ENCODE measurements at places on chromosomes 3 and 15.

DNA sequence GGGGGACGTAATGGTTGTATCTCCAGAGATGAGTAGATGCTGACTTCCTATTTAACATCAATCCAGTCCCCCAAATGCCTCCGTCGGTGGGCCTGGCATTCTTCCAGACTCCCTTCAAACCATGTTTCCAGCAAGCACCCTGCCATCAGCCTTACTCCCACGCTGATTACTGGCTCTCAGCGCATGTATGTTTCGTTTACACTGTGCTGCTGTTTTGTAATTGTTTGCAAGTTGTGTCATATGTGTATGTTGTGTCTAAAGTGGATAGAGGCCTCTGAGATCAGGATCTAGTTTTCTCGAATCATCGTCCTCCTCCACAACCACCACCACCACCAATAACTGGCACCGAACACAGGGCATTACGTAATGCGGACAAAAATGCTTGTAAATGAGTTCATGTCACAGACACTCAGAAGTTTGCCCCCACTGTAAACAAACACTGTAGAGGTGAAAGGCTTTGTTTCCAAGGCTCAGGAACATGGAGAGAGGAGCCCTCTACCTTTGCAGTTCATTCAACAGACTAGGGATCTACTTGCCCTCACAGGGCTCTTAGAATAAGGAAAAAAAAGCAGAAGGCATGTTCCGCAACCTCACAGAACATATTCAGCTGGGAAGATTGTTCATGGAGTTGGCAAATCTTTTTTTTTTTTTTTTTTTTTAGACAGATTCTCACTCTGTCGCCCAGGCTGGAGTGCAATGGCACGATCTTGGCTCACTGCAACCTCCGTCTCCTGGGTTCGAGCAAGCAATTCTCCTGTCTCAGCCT lies 46.1 kb upstream of the SEMA4B start:
- DNase-seq = no peak

DNA sequence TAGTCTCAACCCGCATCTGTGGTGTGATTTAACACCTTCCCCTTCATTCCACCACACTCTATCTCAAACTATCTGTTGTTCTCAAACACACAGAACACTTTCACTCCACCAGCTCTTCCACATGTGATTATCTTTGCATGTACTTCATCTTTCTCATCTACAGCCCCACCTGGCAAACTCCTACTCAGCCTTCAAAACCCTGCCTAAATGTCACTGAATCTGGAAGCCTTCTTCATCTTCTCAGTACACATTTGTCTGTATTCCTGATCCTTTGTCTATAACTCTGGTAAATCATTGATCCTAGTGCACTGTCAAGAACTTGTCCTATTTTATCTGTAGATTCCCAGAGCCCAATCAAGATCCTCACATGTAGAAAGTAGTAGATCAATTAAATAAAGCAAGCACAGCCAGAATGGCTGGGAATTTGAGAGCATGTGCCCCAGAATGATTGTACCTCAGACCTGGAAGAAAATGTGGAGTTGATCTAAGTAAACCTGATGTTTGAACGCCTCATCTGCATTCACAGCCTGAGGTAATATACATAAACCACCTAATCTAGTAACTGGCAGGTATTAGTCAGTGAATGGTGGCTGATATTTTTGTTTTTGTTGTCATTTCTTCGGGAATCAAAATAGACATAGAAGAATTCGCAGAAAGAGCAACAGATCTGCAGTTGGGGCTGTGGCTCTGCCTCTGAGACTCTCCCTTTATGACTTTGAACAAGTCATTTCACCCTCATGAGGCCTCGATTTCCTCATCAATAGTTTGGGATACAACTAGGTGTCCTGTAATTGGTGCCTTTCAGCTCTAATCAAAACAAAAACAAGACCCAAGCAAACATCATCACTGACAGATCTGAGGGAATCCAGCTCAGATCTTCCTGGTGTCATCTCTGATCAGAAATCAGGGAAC lies 28.0 kb upstream of the MAGEF1 start:
- DNase-seq = no peak

DNA sequence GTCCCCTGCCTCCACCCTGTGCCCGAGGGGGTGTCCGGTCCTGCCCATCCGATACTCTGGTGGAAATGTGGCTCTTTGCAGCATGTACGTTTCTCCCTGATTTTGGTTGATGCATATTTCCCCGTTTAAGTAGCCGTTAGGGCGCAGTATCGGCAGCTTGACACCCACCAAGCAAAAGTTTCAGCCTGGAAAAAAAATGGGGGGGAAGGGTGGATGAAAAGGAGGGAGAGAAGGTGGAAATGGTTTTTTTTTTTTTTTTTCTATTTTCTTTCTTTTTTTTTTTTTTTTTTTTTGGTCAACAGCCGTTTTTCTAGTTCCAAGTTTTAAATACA lies 1.3 kb downstream of the RAP2B start:
- no peak for DNase-seq

- DNase-seq = no peak
Observed at GRCh38 chr3:104916971-104917370, 449.7 kb upstream of the ALCAM start.

DNA sequence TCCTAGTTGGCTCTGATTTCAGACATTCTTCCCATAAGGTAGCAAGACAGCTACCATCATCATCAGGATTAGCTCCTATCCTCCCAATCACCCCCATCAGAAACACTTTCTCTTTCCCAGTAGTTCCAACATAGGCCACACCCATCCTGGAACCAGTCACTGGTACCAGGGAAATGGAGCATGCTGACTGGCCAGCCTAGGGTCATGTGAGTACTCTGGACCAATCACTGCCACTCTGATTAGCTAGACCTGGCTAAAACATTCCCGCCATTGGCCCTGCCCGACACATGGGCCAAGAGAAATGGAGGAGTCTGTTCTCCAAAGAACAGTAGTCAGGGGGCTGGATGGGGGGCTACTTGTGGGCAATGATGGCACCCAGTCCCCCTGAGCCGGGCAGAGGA lies 12.4 kb downstream of the EFCC1 start:
- DNase-seq = no peak

DNA sequence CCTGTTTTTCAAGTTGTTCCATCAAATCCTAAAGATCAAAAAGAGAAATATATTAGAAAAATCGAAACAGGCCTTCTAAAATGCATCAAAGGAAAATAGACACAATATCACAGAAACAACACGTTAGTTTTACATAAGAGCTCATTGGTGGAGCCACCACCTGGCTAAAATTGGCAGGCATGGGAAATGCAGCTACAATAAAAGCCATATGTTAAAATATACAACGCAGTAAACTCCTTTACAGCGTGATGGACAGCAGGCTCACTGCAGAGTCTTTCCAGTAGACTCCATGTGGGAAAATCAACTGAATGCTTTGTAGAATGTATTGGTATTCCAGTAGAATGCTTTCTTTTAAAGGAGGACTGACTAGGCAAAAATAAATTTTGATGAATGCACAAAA lies 40.9 kb upstream of the MYO5C start:
- DNase-seq = no peak

GRCh38 chr3:42610976-42611375 lies 10.5 kb downstream of the NKTR start:
- no peak for DNase-seq

- no peak for DNase-seq
Observed at GRCh38 chr15:83477172-83477807, 30.1 kb downstream of the SH3GL3 start.

GRCh38 chr3:42546691-42547213 lies 35.0 kb downstream of the SEC22C start:
- no peak for DNase-seq

- no peak for DNase-seq
Observed at GRCh38 chr3:149366031-149366430, 11.4 kb downstream of the TM4SF1 start.

DNA sequence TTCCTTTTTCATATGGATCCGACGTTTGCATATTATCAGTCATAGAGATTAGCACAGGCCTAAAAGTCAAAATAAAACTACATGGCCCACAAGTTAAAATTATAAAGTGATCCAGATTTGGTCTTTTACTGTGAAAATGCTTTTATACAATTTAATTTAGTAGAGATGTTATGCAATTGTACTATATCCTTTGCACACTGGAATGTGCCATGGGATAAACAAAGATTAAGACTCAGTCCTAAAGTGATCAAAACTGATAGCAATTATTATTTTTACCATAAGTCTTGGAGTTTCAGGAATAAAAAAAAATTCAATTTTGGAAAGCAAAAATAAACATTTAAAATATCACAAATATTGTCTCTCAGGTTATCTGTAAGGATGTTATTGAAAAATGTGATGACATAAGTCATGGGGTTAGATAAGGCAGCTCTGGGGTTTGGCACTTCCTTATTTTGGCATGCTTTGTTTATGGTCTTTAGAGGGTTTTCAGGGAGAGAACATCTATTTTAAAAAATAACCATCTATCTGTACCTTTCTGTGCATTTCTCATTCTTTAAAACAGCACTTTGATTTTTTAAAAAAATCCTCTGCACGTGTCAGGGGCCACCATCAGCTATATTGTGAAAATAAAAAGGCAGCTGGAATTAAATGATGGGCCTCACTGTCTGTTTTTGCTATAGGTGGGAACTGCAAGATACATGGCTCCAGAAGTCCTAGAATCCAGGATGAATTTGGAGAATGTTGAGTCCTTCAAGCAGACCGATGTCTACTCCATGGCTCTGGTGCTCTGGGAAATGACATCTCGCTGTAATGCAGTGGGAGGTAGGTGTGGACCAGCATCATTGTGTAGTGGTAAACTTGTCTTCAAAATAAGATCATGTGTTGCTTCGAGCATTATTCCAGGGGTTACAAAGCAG lies 67.3 kb downstream of the TGFBR2 start:
- no peak for DNase-seq

GRCh38 chr15:60898896-60899295 lies 330.2 kb downstream of the RORA start:
- DNase-seq = no peak

- DNase-seq = peak; percentile 10
Observed at GRCh38 chr3:185983495-185984141, 45.8 kb upstream of the TRA2B start.

- DNase-seq = no peak
Observed at GRCh38 chr3:180827171-180827570, 85.3 kb upstream of the FXR1 start.

DNA sequence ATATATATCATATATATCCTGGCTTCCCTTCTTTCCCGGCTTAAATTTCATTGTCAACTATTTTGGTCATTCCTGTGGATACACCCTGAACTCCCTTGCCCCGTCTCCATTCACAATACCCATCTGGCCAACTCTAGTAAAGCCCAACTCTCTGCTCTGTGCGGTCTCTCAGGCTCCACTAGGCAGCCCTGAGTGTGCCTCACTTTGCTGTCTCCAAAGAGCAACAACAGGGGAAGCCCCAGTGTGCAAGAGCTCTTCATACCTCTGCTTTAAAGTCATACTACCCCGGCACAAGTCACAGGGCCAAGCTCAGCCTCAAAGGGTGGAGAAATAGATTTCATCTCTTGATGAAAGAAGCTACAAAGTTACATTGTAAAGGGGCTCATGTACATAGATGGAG lies 18.9 kb upstream of the FEM1B start:
- DNase-seq = no peak

DNA sequence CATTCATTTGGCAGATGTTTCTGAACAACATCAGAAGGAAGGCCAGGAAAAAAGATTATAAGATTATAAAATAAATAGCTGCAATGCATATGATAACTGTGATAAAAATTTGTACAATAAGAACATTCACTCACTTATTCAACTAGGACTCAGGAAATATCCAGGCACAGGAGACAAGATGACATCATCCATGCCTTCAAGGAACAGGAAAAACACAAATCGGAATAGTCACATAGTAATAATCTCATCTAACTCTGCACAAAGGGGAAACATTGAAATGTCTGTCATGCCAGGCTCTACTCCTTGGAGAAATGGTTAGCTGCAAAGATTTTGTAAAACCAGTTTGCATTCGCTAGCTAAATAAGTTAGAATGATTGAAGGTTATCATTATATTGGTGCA lies 233.5 kb upstream of the AGTR1 start:
- DNase-seq = no peak

- DNase-seq = no peak
Observed at GRCh38 chr3:178233371-178234071, 302.7 kb upstream of the KCNMB2 start.

GRCh38 chr3:169390271-169390670 lies 273.2 kb downstream of the MECOM start:
- DNase-seq = no peak

DNA sequence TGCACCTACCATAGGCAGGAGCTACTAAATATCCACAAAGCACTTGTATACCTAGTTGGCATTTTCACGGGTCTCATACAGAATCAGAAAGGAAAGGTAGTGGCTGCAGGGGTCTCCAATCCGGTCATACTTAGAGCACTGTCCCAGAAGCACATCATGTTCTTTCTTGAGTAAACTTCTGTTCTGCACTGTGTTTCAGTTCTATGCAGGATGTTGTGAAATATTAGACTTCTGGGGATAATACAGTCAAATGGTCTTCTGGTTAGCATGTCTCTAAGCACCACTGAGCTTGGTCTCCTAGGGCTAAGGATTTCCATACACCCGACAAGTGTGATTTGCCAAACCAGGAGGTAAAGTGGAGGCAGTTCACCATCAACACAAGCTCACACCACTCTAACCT lies 27.9 kb downstream of the MINDY4B start:
- no peak for DNase-seq

- no peak for DNase-seq
Observed at GRCh38 chr15:62278534-62278933, 113.4 kb upstream of the C2CD4B start.

DNA sequence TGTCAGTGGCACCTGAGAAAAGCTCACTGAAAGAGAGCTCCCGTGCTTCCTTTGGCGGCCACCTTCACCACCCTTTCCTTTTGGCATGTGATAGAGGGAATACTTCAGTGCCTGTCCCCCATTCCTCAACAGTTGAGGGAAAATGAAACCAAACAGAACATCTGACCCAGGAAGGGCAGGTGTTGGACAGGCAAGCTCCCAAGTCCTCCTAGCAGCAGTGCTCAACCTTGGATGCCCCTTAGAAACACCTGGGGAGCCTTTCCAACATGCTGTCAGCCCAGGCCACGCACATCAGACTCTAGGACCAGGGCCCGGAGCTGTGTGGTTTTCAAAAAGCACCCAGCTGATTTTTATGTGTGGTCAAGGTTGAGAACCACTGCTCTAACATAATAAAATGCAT lies 22.4 kb downstream of the LDHAL6B start:
- no peak for DNase-seq

GRCh38 chr3:161737171-161737570 lies 240.6 kb downstream of the OTOL1 start:
- DNase-seq = no peak

DNA sequence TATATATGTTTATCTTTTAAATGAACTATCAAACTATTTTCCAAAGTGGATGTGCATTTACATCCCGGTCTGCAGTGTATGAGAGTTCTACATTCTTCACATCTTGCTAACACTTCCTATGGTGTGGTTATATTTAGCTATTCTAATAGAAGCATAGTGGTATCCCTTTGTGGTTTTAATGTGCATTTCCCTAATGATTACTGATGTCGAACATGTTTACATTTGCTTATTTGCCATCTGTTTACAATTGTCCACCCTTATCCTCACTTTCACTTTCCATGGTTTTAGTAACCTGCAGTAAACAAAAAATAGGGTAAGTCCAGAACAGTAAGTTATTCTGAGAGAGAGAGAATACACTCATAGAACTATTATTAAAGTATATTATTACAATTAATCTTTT lies 360.5 kb upstream of the NAALADL2 start:
- DNase-seq = no peak

Measured in activated CD8-positive, alpha-beta memory T cell treated with anti-CD3 and anti-CD28 coated beads for 1 hour (primary cell).